ENCODE measurements at places on chromosomes 2 and 18. TPM values are rescaled to one million over a fixed set of nuclear protein-coding genes. Genes with fewer than 3 reads are reported as not detected.

DNA sequence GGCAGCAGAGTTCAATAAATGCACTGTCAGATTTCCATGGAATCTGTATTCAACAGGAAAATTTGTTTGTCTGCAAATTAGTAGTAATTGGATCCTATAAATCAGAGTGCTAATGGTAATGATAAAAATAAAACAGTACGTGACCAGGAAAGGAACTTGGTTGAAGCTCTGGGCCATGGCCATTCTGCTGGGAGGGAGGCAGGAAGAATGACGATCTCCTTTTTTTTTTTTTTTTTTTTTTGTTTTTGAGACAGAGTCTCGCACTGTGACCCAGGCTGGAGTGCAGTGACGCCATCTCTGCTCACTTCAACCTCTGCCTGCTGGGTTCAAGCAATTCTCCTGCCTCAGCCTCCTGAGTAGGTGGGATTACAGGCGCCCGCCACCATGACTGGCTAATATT is 94.8 kb upstream of the SEC11C start:
- peaks cover 3% of the 10 kb centered on the region for H3K4me1 ChIP-seq
- H3K4me3 ChIP-seq = no peak overlapping the region
- no peaks in the 10 kb centered on the region for H3K27me3 ChIP-seq

GRCh38 chr18:47501946-47502345 is 250.5 kb upstream of the SKOR2 start:
- no peaks in the 10 kb centered on the region for H3K4me1 ChIP-seq
- H3K4me3 ChIP-seq = no peak overlapping the region
- no peaks in the 10 kb centered on the region for H3K36me3 ChIP-seq

TUBA3D gene
- not detected for total RNA-seq

DNA sequence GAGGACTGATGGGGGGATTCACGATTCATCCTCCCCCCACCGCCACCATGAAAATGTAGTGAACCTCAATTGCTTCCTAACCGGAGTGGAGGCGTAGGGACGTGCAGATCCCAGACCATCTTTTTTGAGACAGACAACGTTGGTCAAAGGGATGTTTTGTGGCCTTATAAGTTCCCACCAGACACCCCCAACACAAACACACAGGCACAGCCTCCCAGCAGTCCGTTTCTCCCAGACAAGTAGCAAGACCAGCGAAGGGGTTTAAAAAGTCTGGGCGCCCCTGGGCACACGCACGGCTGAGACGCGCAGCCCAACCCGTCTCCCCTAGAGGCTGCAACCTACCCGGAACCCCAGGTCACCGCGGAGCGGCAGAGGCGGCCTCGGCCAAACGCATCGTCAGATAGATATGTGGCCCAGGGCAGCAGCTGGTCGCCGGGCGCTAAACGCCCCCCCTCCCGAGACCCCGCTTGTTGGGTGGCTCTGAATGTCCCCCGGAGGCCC is 1.3 kb downstream of the GBX2 start:
- H3K4me1 ChIP-seq = peaks cover 4% of the 10 kb centered on the region
- peak overlapping the region; percentile 60 for H3K4me3 ChIP-seq
- no peaks in the 10 kb centered on the region for H3K36me3 ChIP-seq
- peak overlapping the region; percentile 38 for H3K27ac ChIP-seq

DNA sequence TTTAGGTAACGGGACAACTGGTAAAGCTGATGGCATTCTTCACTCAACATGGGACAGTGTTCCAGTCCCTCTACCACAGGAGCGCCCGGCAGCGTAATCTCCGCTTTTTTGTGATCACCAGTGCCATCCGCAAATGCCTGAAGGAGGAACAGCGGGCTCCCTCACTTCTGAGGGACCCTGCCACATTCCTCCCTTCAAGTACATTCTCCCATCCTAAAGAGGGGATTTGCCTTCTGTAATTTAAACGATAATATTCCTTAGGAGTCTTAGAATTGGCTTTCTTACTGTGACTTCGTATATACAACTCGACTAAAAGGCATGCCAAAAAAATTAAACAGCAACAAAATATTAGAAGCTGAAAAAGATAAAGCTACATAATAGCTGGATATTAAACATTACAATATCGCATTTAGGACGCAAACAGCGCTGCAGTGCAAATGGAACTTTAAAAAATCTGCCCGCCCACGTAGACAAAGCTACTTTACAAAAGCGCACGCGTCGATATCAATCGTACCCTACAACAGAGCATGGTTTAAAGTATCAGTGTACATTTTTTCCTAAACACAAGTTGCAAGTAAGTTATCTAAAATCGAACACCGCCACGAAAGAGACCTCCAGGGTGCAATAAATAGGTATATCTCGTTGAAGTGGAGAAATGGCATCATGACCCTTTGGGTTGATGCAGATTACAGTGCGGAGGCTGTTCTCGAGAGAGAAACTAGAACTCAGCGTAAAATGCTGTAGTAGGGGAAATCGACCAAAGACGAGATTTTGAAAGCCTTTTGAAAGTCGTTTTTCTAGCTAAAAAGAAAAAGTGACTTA is 2.3 kb upstream of the VSNL1 start:
- H3K4me3 ChIP-seq = peak overlapping the region; percentile 85
- peaks cover 75% of the 10 kb centered on the region for H3K27me3 ChIP-seq
- no peak overlapping the region for H3K27ac ChIP-seq
- peaks cover 8% of the 10 kb centered on the region for H3K4me1 ChIP-seq
- no peaks in the 10 kb centered on the region for H3K36me3 ChIP-seq
- DNase-seq = peak; percentile 80

GRCh38 chr2:64243081-64244036 is 99.1 kb upstream of the PELI1 start:
- no peaks in the 10 kb centered on the region for H3K27me3 ChIP-seq
- H3K4me1 ChIP-seq = peaks cover 5% of the 10 kb centered on the region
- H3K36me3 ChIP-seq = no peaks in the 10 kb centered on the region
- H3K27ac ChIP-seq = no peak overlapping the region
- peak; percentile 26 for DNase-seq
- no peak overlapping the region for H3K4me3 ChIP-seq

DNA sequence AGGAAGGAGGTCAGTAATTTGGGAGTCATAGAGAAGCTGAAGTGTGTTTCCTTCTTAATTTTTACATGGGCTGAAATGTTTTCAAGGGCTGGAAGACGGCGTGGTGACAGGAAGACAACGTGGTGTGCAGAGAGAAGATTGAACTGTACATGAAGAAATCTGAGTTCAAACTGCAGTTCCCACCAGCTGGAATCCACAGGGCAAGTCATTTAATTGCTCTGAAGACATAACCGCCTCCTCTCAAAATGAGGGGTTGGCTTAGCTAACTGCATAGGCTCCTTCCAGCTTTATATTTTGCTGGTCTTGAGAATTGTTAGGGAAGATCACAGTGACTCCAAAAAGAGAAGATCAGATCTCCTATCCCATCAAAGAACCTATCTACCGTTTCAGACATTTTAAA is 103.9 kb downstream of the SLC8A1 start:
- H3K4me1 ChIP-seq = peaks cover 5% of the 10 kb centered on the region
- no peak overlapping the region for H3K4me3 ChIP-seq
- no peaks in the 10 kb centered on the region for H3K36me3 ChIP-seq
- no peaks in the 10 kb centered on the region for H3K27me3 ChIP-seq
- H3K27ac ChIP-seq = no peak overlapping the region
- DNase-seq = no peak

- H3K27ac ChIP-seq = no peak overlapping the region
- H3K27me3 ChIP-seq = no peaks in the 10 kb centered on the region
- H3K4me1 ChIP-seq = no peaks in the 10 kb centered on the region
- no peak overlapping the region for H3K4me3 ChIP-seq
- no peak for DNase-seq
These were observed 113.1 kb upstream of the WDR75 start for GRCh38 chr2:189327879-189328847.

DNA sequence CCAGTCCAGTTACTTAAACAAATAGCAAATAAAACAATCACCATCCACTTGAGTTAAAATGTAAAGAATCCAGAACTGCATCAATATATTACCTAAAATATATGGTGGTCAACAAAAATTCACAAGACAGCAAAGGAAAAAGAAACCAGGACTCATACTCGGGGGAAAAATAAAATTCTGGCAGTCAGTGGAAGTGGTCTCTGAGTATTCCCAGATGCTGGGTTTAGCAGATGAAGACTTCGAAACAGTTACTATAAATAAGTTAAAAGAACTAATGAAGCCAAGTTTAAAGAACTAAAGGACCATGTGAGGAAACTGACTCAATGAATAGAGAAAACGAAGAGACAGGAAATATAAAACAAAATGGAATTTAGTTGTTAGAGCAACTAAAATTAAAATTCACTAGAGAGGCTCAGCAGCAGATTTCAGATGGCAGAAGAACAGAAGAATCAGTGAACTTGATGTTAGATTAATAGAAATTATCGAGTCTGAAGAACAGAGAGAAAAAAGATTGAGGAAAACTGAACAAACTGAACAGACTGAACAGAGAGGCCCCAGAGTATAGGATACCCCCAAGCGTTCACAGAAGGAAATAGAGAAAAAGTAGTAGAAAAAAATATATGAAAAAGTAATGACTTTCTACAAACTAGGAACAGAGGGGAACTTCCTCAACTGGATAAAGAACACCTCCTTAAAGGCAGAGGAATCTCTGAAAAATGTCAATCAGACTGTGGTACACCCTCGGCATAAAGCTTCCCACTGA is 27.9 kb downstream of the MGAT4A start:
- no peaks in the 10 kb centered on the region for H3K4me1 ChIP-seq
- H3K36me3 ChIP-seq = no peaks in the 10 kb centered on the region
- H3K27me3 ChIP-seq = no peaks in the 10 kb centered on the region
- no peak overlapping the region for H3K27ac ChIP-seq
- no peak for DNase-seq

DOCK10 gene
- total RNA-seq = 0.44 TPM

GRCh38 chr2:105618351-105618659 is 126.4 kb upstream of the NCK2 start:
- DNase-seq = no peak
- no peaks in the 10 kb centered on the region for H3K27me3 ChIP-seq
- H3K4me3 ChIP-seq = no peak overlapping the region
- H3K36me3 ChIP-seq = no peaks in the 10 kb centered on the region
- no peak overlapping the region for H3K27ac ChIP-seq

CYBRD1 gene
- total RNA-seq = 4.7 TPM

GRCh38 chr2:40741532-40741931 is 289.6 kb upstream of the SLC8A1 start:
- H3K4me1 ChIP-seq = no peaks in the 10 kb centered on the region

DNER gene
- total RNA-seq = not detected

DNA sequence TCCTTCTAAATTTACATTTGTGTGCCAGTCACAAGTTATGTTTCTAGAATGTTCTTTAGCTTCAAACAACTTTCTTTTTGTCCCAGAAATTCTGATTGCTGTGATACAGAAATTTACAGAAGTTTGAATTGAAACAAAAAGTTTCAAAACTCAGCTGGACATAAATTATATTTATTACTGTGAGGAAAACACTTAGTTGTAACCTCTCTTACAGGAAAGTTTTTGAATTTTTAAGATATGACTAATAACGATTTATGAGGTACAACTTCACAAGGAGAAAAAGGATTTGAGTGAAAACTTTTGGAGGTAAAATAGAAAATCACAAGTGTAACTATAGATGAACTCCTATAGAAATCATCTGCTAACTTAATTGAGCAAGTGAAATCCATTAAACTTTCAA is 205.3 kb downstream of the TMEM247 start:
- no peaks in the 10 kb centered on the region for H3K4me1 ChIP-seq
- peaks cover 5% of the 10 kb centered on the region for H3K27me3 ChIP-seq
- no peaks in the 10 kb centered on the region for H3K36me3 ChIP-seq

- DNase-seq = no peak
- H3K36me3 ChIP-seq = no peaks in the 10 kb centered on the region
- H3K4me3 ChIP-seq = no peak overlapping the region
These were observed 122.5 kb downstream of the FHOD3 start for GRCh38 chr18:36419900-36420531.

ELOA2 gene
- total RNA-seq = not detected

DNA sequence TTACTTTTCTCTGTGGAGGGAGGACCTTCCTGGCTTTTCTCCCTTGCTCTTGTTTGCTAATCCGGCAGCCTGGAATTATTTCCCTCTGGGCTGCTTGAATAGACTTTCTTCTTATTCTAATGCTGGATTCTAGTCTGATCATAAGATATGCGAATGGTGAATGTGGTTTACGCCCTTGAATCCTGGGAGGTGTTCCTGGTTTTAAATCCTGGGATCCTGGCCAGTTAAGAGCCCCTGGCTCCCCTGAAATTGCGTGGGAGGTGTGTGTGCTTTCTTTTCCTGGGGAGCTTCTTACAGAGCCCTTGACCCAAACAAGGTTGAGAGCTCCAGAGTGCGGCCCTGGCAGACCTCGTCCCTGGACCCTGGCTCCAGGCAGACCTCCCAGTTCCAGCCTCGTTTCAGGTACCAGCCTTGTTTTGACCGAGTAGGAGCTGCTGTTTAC is 2.8 kb downstream of the SH3BP4 start:
- H3K36me3 ChIP-seq = peaks cover 6% of the 10 kb centered on the region

DNA sequence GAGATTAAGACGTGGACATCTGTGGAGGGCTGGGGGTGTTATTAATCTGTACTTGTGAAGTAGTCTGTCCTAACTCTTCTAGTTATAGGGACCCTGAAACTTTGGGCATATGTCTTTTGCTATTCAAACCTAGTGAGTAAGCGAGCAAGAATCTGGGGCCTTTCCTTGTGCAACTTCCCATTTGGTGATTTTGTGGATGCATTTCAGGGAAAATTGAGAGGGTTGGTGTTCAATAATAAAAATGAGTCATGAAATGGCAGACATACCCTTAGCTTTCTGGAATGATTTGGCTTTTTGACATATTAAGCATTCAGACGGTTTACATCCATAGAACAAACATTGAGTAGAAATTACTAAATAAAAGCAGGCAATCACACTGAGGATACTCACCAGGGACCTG is 17.0 kb downstream of the COL4A4 start:
- no peak overlapping the region for H3K4me3 ChIP-seq
- no peaks in the 10 kb centered on the region for H3K4me1 ChIP-seq
- DNase-seq = no peak
- H3K36me3 ChIP-seq = no peaks in the 10 kb centered on the region
- no peak overlapping the region for H3K27ac ChIP-seq
- no peaks in the 10 kb centered on the region for H3K27me3 ChIP-seq

CNDP2 gene
- total RNA-seq = 416 TPM

Measured in endodermal cell (in vitro differentiated cells).